ENCODE measurements at places on chromosomes 4 and X.

DNA sequence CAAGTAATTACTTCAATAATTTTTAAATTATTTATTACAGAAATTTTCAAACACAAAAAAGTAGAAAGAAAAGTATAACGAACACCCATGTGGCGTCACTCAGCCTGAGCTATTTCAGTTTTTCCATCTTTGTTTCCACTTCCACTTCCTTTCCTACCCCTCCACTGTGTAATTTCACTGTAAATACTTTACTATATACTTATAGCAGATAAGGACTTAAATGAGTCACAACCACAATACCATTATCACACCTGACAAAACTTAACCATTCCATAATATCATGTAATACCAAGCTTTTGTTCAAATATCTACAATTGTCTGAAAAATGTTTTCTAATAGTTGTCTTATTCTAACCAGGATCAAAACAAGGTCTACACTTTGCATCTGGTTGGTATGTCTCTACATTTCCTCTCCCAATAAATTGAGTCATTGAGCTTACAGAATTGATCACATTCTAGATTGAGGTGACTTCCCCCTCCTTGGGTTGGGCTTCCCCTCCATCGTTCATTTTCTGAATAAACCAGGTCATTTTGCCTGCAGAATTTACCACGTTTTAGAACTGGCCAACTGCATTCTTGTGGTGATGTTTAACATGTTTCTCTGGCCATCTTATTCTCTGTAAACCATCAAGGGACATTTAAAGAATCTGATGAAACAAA, 48.7 kb downstream of the ATP10D start:
- H3K27me3 ChIP-seq = no peaks in the 10 kb centered on the region
- H3K4me3 ChIP-seq = no peak overlapping the region
- no peak overlapping the region for H3K27ac ChIP-seq
- no peaks in the 10 kb centered on the region for H3K36me3 ChIP-seq

DNA sequence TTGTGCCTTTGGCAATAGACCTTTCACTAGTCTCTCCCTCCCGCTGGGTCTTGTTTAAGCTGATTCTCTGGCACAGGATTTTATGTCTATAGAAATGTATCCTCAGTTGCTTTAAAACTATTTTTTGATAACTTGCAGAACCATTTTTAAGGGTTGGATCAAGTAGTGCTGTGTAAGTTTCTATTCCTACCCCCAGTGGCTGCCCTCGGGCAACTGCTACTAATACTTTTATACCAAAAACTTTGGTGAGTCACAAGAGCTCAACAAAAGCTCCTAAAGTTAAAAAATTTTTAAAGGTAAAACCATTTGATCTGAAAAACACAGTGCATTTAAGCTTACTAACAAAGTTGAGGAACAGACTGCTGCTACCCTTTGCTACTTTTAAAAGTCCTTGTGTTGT, 1460.6 kb upstream of the PCDH7 start:
- no peak overlapping the region for H3K27ac ChIP-seq
- H3K36me3 ChIP-seq = no peaks in the 10 kb centered on the region
- H3K4me1 ChIP-seq = no peaks in the 10 kb centered on the region
- H3K27me3 ChIP-seq = no peaks in the 10 kb centered on the region
- H3K4me3 ChIP-seq = no peak overlapping the region

DNA sequence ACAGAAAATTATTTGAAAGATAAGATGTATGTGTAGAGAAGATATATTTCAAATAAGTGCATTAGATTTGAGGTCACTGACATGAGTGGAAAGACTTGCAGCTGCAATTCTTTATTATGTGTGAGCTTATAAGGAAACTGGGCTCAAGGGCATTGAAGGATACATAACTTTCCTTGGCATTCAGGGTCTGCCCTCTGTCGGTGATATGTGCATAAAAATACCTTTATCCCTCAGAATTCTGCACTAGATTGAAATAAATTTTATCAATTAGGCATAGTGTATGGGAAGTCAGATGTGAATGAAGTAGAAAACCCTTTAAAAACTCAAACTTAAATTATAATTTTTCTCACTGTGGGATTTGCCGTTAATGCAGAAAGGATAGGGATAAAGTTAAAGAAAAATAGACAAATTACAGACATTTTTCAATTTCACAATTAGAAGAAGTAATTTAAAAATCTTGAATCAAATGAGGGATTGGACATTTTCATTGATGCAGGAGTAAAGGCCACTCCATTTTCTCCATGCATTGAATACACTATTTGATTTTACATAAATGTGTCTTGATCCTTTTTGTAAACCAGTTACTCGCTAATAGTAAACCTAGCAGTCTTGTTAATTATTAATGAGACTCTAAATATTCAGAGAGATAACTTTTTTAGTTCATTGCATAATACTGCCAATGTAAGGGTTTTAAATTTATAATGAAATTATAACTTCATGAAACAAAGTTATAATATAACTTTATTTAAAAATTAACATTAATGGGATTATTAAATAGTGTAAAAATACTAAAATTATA, 21.0 kb upstream of the ETNPPL start:
- no peak overlapping the region for H3K27ac ChIP-seq
- no peak for DNase-seq
- no peaks in the 10 kb centered on the region for H3K4me1 ChIP-seq

DNA sequence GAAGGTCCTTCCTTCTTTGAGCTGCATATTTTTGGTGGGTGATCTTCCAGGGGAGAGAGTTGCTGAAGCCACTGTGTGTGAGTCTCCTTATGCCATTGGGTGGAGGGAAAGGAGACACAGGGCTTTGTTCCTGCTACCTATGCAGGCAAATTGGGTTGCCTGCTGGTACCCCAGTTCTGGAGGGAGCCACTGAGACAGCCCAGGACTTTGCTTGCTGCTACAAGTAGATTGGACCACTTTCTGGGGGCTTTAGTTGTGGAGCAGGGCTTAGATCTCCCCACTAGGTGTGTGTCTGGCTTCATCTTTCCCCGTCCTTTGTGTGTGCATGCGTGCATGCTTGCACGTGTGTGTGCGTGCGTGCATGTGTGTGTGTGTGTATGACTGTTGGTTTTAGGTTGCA, 10.0 kb downstream of the CITED1 start:
- no peak overlapping the region for H3K27ac ChIP-seq
- no peaks in the 10 kb centered on the region for H3K27me3 ChIP-seq
- H3K36me3 ChIP-seq = no peaks in the 10 kb centered on the region
- no peak for DNase-seq
- no peaks in the 10 kb centered on the region for H3K4me1 ChIP-seq

DNA sequence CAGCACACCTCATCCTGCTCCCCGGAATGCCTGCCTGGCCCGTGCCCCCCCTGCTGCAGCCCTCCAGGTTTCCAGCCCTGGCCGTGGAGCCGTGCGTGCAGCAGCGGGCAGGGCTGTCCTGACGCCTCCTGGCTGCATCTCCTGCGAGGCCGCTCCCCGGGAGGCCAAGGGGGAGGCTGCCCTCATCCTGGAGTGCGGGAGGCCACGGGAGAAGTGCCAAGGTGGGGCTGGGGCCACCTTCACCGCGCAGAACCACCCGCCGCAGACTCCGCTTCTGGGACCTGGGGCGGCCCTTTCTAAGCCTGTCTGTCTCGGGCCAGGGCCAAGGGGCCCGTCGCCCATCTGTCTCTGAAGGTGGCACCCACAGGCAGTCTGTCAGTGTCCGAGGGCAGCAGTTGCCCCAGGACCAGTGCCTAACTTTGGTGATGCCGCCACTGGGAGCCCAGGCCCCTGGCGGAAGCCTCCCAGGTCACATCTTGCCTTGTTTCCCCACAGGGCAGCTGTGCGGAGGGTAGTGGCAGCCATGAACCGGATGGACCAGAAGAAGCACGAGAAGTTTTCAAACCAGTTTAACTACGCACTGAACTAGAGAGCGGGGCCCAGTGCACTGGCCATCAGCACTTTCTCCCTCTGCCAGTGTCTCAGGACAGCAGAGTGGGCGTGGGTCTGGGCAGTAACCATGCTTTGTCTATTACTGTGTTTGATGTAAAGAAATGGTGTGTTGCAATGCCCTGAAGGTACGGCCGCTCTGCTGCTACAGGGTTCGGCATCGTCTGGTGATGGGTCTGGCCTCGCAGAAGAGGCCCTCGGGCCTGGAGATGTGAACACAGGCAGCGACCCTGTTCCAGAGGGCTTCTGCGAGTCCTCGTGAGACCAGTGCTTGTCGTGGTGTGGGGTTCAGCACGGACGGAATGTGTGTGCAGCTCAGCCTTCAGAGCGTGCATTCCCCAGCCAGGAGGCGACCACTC, 20.6 kb downstream of the NKX1-1 start:
- no peaks in the 10 kb centered on the region for H3K36me3 ChIP-seq
- H3K4me3 ChIP-seq = no peak overlapping the region
- H3K4me1 ChIP-seq = no peaks in the 10 kb centered on the region
- no peak overlapping the region for H3K27ac ChIP-seq

GRCh38 chrX:64195862-64196261, 9.6 kb downstream of the AMER1 start:
- H3K27me3 ChIP-seq = no peaks in the 10 kb centered on the region
- no peaks in the 10 kb centered on the region for H3K4me1 ChIP-seq
- no peak overlapping the region for H3K4me3 ChIP-seq
- no peak for DNase-seq

DNA sequence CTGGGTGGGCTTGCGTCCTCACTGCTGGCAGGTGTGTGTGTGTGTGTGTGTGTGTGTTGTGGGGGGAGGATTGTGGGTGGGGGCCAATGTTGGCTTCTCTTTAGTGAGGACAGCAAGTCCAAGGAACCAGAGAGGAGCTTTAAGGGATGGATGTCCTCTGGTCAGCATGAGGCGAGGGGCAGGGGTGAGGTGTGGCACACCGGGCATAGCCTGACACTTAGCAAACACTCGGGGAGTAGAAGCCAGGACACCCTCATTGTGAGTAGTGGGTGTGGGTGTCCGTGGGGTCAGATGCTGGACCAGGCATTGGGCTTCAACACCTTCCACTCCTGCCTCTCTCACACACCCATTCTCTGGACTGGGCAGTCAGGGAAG, 2.8 kb downstream of the SORCS2 start:
- H3K27me3 ChIP-seq = no peaks in the 10 kb centered on the region
- H3K4me1 ChIP-seq = peaks cover 3% of the 10 kb centered on the region
- H3K4me3 ChIP-seq = no peak overlapping the region
- DNase-seq = no peak
- H3K27ac ChIP-seq = no peak overlapping the region

GRCh38 chr4:108486046-108486445, 134.3 kb upstream of the RPL34 start:
- DNase-seq = no peak
- no peaks in the 10 kb centered on the region for H3K27me3 ChIP-seq
- H3K36me3 ChIP-seq = no peaks in the 10 kb centered on the region
- H3K4me3 ChIP-seq = no peak overlapping the region
- no peak overlapping the region for H3K27ac ChIP-seq
- H3K4me1 ChIP-seq = no peaks in the 10 kb centered on the region

- H3K4me3 ChIP-seq = no peak overlapping the region
- no peaks in the 10 kb centered on the region for H3K36me3 ChIP-seq
- no peak overlapping the region for H3K27ac ChIP-seq
- H3K27me3 ChIP-seq = no peaks in the 10 kb centered on the region
- no peak for DNase-seq
- H3K4me1 ChIP-seq = peaks cover 34% of the 10 kb centered on the region
Observed at GRCh38 chrX:132394591-132394990, 94.2 kb downstream of the MBNL3 start.

- no peak overlapping the region for H3K4me3 ChIP-seq
- H3K27me3 ChIP-seq = no peaks in the 10 kb centered on the region
- peak overlapping the region; percentile 83 for H3K27ac ChIP-seq
Observed at GRCh38 chr4:139593091-139593564, 37.1 kb upstream of the SETD7 start.
